Inflammatory macrophage (primary cell): ENCODE measurements at places on chromosomes 6 and 20.

DNA sequence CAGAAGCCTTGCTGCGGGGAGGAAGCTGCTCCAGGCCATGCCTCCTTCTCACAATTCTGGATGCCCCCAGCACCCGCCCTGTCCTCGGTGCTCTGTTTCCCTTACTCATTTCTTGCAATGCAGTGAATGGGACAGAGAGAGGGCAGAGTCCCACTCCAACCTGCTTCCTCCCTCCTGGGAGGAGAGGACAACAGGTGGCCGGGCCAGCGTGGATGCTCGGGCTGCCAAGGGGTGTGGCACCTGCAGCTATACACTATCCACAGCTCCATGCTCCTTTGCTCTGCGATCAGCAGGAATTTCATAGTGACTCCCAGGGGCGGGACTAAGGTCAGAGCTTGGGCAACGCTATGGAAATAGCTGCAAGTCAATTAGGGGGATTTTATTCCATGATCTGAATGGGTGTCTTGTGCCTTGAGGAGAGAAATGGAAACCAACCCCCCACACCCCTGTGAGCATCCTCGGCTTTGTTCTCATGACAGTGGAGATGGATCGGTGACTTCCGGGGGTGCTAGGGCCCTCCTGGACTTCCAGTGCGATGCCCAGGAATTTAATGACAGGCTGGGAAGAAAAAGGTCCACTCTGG is 192.5 kb downstream of the MYLK4 start:
- DNase-seq = no peak

DNA sequence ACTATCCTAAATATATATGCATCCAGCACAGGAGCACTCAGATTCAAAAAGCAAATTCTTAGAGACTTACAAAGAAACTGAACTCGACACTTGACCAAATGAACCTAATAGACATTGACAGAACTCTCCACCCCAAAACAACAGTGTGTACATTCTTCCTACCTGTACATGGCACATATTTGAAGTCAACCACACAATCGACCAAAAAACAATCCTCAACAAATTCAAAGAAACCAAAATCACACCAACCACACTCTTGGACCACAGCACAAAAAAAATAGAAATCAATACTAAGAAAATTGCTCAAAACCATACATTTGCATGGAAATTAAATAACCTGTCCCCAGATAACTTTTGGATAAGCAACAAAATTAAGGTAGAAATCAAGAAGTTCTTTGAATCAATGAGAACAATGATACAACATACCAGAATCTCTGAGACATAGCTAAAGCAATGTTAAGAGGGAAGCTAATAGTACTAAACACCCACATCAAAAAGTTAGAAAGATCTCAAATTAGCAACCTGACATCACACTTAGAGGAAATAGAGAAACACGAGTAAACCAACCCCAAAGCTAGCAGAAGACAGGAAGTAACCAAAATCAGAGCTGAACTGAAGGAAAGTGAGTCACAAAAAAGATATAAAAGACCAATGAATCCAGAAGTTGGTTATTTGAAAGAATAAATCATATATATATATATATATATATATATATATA is 12.5 kb upstream of the TREM1 start:
- peak; percentile 87 for DNase-seq

GRCh38 chr6:157121897-157122296 is 201.4 kb downstream of the TMEM242 start:
- no peak for DNase-seq

DNA sequence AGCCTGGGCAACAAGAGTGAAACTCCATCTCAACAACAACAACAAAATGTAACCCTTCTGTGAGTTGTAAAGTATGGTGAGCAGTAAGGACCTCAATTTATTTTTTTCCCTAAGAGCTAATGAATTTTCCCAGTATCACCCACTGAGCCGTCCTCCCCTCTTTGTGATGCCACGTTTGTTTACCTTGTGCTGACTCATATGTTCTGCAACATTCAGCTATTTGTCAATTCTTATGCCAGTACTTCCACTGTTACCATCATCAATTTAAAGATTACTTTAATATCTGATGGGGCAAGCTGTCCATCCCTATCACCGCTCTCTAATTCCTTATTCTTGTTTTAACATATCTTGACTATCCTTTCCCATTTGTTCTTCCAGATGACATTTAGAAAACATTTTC is 37.5 kb downstream of the MAK start:
- no peak for DNase-seq

- DNase-seq = no peak
Observed at GRCh38 chr6:54288474-54288873, 19.8 kb upstream of the TINAG start.

DNA sequence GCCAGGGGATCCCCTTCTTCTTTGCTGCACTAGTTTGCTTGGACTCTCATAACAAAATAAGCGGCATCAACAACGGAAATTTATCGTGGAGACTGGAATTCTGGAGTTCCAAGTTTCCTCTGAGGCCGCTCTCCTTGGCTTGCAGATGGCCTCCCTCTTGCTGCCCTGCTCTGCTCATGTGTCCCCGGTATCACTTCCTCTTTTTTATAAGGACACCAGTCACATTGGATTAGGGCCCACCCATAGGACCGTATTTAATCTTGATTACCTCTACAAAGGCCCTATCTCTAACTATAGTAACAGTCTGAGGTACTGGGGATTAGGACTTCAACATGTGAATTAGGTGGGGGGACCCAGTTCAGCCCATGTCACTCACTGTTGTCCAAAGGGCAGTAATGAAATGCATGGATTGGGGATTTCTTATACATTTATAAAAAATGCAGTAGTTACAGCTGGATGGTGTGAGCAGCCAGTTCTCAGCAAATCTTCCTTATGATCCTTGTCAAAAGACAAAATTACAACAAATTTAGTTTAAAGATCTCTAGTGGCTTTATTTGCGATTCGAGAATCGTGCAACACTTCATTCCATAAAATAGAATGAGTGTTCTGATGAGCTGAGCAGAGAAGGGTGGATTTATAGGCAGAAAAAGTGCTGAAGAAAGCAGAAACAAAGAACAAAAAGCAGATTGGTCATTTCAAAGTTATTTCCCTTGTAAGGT is 59.3 kb upstream of the AKAP12 start:
- DNase-seq = no peak

GRCh38 chr6:71523548-71523947 is 234.9 kb downstream of the OGFRL1 start:
- no peak for DNase-seq

- DNase-seq = no peak
Observed at GRCh38 chr6:15544321-15544900, 118.4 kb downstream of the DTNBP1 start.

DNA sequence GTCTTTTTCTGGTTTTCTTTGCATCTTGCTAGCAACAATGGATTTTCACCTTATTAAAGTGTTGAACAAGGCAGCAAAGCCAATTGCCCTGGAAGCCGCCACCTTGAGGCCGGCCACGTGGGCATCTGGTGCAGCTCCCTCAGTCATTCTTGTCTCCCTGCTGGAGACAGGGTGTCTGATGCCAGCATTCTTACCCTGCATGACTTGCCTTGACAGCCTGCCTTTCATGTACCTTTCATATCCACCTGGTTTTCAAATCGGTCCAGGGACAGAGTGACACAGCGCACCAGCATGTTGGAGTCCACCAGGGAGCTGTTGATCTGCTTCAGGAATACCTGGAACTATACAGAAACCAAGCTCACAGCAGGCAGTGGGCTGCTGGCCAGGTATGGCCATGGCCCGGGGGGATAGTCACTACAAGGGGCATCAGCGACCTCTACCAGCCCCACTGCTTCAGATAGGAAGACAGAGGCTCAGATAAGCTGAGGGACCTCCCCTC is 49.8 kb downstream of the MYH7B start:
- no peak for DNase-seq

DNA sequence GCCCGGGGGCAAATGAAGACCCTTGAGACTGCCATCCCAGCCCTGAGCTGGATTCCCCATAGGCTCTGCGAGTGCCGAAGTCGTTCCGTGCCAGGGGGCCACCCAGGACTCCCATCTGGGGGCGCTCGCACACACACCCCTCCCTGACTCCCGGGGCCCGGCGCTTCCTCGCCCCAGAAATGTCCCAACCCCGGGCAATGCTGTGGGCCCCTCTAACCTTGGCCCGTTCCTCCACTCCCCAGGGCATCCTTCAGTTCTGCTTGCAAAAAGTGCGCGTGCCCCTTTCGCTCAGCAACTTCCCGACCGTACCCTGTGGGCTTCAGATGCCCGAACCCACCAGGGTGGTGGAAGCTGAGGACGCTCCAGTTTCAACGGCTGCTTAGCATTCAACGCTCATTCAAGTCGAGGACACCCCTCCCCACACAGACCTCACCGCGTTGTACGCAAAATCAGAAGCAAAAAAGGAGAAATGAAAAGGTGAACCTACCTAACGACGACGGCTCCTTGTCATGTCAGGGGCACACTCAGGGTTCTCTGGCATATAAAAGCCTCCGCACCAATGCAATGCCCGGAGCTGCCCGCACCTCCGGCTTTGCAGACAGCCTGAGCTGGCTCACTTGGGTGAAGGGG is 25.3 kb downstream of the RIPOR2 start:
- no peak for DNase-seq

DNA sequence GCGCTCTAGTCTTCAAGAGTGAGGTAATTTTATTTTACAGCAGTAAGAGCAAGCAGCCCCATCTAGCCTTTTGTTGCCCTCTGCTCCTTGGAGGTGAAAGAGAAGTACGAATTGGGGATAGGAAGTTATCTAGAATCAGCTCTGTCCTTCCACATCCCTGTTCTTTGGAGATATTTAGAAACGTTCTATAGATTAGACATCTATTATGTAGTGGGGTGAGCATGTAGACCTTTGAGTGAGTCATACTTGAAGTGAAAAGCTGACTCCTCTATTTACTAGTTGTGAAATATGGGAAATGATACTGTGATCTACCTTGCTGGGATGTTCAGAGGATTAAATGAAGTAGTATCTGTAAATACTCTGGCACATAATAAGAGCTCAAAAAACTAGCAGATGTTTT is 36.0 kb upstream of the SLC35D3 start:
- no peak for DNase-seq

GRCh38 chr6:16134430-16134829 is 5.5 kb downstream of the MYLIP start:
- no peak for DNase-seq

DNA sequence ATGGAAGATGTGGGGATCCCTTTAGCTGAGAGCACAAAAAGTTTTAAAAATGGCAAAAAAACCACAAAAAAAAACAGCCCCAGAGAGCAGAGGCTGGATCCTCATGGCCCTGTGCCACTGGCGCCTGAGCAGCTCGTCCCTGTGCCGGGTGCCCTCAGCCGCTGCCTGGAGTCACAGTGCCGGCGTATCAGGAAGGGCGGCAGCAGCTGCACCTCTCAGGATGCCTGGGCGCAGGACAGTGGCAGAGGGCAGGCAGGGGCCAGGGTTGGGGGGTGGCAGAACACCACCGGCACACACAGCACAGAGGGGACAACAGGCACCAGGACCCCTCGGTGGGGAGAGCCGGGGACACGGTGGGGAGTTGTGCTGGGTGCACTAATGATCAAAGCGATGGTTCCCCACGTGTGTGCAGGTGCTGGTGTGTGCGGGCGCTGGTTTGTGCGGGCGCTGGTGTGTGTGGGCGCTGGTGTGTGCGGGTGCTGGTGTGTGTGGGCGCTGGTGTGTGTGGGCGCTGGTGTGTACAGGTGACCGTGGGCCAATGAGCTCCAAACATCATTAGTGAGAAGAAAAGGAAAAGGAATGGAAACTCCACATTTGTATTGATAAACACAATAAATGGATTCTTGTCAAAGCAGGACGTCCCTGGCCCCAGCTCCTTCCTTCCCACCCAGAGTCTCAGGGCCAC is 1.5 kb upstream of the FRMD1 start:
- DNase-seq = no peak

GRCh38 chr6:125637207-125637606 is 112.2 kb upstream of the HEY2 start:
- no peak for DNase-seq

- no peak for DNase-seq
Observed at GRCh38 chr6:162726947-162727321, 632 bp downstream of the PRKN start.

DNA sequence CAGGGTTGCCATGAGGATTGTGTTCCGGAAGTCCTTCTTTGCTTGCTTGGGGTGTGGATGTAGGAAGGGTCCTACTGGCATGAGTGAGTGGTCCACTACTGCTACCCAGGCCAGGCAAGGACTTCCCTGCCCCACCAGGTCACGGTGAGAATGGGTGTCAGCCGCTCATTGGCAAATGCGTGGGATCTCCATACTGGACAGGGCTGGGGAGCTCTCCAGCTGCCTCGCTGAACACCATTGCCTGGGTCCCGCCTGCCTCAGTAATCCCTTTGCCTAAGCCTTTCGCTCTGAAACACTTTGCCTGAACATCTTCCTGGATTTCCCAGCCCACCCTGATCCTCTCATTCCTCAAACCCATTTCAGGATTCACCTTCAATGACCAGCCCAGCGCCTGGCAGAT is 59.5 kb downstream of the CTCFL start:
- no peak for DNase-seq

DNA sequence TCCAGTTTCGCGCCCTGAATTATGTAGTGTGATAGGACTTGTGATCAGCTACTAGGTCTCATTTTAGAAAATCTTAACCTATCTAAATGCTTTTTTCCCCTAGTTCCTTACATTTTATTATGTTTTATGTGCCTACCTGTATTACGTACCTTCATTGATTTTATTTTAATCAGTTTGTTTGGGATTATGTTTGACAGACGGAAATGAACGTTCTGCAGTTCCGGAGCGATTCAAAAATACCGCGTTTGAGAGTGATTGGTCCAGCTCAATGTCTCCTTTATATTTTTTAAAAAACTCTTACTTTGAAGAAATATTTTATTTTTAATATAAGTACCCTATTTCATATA is 114.3 kb upstream of the BTN3A2 start:
- peak; percentile 59 for DNase-seq

GRCh38 chr20:37737826-37738420 is 44.1 kb downstream of the CTNNBL1 start:
- no peak for DNase-seq

- peak; percentile 6 for DNase-seq
Observed at GRCh38 chr20:56587307-56588041, 41.6 kb upstream of the TFAP2C start.

GRCh38 chr6:11606332-11606731 is 68.8 kb downstream of the TMEM170B start:
- DNase-seq = no peak

GRCh38 chr6:65161661-65162060 is 545.4 kb downstream of the EYS start:
- DNase-seq = no peak

DNA sequence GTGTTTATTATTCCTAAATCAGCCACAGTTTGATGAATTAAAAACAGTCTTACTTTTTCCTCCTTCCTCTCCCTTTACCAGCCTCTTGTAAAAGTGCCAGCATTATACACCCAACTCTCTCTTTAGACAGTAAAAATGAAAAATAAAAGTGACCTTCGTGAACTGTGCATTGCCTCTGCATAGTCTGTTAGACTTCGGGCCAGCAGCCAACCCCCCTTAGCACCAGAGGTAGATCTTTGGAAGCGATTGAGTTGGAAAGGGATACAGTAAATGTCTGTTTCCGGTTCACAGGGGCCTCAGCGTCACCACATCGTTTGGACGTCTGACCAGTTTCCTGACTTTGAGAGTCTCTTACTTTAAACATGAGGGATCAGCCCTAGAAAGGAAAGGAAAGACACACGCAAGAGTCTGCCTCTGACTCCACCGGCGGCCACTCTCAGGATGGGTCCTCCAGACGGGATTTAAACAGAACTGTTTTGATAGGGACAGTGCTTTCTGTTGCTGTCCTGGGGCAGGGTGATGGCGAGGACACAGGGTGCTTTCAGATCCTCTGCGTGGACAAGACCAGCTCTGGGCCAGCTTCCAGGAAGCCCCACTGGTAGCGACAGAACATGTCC is 206.6 kb upstream of the PREP start:
- DNase-seq = no peak
